ENCODE measurements at places on chromosomes 2 and 18.

DNA sequence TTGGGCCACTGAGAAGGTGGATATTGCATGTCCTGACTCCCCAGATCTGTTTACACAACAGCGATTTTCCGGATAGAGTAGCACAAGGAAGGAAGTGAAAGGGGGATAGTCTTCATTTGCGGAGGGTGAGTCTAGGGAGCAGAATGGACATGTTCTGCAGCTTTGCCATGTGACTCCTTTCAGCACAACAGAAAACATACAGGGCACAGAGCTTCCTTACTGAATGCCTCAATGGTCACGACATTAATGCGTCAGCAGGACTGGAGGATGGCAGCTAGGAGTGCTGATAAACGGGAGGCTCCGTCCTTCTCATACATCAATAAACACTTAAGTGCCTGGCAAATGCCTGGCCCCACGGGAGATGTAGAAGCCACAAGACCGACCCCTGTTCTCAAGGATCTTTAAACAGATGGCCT lies 163.0 kb downstream of the FAM210A start:
- DNase-seq, result no peak

- DNase-seq, result no peak
These were observed 448.9 kb upstream of the SLC14A2 start for GRCh38 chr18:45166341-45166835.

GRCh38 chr2:241976296-241976695 lies 106.8 kb downstream of the RTP5 start:
- no peak for DNase-seq

DNA sequence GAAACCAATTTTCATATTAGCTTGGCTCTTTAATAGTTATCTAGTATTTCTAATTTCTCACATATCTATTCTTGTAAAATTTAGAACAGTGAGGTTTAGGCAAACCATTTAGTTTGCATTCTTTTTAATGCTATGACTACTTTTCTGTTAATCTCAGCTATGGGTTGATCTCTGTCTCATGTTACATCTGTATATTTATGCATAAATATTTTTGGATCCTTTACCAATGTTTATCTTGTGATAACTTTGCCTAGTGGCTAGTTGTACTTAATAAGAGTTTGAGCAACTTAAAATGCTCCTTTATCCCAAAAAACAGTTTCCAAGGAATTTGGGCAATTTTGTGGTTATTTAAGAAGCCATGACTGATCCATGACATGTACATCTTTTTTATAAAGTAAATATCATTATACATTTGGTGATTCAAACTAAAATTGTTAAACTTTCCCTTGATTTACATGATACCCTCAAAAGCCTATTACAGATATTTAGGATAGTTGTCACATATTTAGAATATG lies 86.3 kb downstream of the R3HDM1 start:
- DNase-seq, result no peak

GRCh38 chr18:54878159-54878622 lies 49.9 kb downstream of the RAB27B start:
- no peak for DNase-seq

GRCh38 chr2:37306024-37306423 lies 18.6 kb downstream of the PRKD3 start:
- DNase-seq, result no peak
